Vagina (tissue), 2 donors: ENCODE measurements at places on chromosomes 5 and 9.

- DNase-seq: no peak
These were observed 143.1 kb downstream of the ACTBL2 start for GRCh38 chr5:57339521-57339920.

DNA sequence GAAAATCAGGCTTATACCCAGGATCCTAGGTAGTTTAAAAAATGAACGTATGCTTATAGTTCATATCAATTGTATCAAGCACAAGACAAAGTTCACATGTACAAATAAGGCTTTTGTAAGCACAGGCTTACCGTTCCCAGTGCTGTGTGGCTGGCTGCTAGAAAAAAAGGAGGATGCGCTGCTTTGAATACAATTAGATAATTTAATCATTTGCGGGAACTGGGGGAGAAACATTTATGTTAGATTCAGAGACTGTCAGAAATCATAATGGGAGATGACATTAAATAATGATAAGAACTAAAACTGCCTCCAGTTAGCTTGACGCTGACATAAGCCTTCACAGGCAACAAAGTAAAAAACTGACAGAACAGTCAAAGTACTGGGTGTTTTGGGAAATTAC, 93.2 kb downstream of the FNBP1 start:
- DNase-seq: no peak

DNA sequence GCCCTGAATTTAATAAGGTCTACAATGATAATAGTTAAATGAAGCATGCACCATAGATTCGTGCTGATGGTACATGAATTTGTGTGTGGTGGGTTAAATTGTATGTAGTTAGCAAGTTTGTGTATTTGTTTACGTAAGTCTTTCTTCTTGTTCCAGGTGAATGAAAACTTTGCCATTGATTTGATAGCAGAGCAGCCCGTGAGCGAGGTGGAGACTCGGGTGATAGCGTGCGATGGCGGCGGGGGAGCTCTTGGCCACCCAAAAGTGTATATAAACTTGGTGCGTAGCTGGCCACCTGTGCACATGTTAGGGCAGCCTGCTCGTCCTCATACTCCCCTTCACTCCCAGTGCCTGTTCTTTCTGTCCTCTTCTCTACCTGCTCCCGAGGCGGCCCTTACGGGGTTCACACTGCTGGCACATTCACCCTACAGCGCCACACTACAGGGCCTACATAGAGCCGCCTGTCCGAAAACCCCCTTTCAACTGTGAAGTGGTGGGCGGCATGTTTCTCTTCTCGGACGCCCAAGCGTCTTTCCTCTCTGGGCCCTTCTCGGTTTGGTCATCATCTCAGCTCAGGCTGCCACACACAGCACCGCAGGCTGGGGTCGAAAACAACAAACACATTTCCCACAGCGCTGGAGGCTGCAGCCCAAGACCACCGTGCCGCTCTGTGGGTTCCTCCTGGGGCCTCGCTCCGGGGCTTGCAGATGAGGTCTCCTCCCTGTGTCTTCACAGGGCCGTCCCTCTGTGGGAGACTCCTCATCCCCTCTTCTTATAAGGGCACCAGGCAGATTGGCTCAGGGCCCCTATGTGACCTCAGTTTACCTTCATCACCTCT, 13.2 kb downstream of the NDUFS6 start:
- no peak for DNase-seq

DNA sequence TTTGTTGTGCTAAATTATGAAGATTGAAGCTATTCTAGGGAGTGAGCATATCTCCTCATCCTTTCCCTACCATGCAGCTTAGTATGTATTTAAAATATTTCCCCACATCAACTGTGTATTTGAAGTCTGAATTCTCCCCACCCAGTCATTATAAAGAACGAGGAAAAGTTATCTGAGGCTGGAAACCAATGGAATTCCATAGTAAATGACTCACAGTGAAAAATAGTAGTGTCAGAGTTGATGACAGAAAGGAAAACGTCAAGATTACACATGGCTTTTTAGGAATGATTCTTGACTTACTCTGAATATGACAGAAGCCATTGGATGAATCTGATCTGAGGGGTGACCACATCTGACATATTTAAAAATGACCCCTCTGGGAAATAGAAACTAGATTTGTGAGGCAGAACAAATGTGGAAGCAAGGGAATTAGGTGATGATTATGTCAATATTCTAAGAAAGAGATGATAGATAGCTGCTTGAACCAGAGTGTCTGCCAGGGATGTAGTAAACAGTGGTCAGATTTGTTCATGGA, 1768.9 kb upstream of the CDH9 start:
- DNase-seq: no peak

- no peak for DNase-seq
These were observed 7.6 kb upstream of the SPTLC1 start for GRCh38 chr9:92122800-92123199.

GRCh38 chr9:131773911-131774379, 34.1 kb upstream of the RAPGEF1 start:
- DNase-seq: no peak

GRCh38 chr5:104170926-104171325, 608.3 kb upstream of the NUDT12 start:
- no peak for DNase-seq

DNA sequence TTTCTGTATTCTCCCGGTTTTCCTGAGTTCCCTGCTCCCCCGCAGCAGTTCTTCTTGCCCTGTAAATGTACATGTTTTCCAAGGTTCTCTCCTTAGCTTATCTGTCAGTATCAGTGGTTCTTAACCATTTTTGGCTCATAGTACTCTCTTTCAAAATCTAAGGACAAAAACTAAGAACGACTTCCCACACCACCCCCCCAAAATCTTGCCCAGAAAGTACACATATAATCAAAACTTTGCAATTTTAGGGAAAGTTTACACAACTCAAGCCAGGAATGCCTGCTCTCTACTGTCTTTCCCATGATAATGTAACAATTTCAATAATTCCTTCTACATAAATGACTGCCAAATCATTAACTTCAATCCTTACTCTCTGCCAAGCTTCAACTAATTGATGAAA, 4.5 kb downstream of the DCAF12 start:
- DNase-seq: no peak

DNA sequence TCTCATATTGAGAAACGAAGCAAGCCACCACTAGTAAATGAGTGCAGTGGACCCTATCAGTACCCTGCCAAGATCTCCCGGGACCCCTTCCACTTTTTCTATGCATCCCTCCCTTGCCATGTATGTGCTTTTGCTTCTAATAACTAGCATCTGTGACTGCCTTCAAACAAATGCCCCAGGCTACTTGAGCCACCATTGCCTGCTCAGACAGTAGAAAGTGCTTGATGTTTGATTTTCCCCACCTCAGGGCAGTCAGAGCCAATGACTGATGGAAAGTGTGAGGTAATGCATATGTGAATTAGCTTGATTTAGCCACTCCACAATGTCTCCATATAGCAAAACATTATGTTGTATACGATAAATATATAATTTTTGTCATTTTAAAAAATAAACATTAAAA, 797.3 kb upstream of the ACO1 start:
- DNase-seq: no peak

- DNase-seq: no peak
These were observed 193.7 kb downstream of the TTC39B start for GRCh38 chr9:15113288-15113687.

DNA sequence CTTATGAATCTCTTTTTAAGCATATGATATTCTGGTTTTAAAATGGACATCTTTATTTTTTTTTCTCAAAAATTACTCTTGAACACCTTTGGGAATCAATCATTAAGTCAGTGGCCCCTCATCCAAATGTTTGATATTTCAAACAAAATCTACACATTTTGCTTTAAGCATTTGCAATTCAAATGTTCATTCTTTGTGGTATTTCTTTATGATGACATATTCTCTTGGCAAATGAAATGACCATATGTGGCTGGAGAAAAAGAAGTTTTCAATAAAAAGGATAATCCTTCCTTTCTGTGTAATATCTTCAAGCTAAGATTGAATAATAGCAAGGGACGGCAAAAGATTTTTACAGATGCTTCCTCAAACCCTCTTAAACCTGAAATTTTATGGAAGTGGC, 420.8 kb downstream of the MTRR start:
- DNase-seq: no peak

DNA sequence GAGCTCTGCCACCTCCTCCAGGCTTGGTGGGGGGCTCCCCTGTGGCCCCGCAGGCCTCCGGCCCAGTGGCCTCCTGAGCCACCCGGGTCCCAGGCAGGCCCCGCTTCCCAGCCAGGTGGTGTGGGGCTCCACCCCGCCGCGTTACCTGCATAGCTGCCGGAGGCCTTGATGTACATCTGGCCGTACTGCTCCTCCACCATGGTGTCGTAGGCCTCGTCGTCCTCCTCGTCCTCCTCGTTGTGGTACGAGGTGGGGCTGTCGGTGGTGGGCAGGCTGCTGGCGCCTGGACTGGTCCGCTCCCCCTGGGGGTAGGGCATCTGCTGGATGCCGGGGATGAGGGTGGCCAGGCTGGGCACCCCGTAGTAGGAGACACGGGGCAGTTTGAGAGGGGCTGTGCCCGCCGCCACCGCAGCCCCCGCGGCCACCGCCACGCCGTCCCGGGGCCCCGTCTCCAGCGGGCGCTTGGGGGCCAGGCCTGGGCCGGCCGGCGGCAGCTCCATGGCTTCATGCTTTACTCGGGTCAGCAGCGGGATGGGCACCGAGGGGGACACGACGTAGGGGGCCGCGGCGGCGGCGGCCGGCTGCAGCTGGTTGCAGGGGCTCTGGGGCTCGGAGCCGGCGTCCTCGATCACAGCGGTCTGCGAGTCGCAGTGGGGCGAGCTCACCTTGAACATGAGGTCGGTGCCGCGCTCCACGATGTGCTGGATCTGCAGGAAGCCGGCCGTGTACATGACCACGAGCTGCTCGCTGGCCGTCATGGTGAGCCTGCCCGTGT, 45.4 kb downstream of the NACC2 start:
- DNase-seq: no peak
